NCI-H2107 (cell line): ENCODE measurements at places on chromosomes 7 and 10.

DNA sequence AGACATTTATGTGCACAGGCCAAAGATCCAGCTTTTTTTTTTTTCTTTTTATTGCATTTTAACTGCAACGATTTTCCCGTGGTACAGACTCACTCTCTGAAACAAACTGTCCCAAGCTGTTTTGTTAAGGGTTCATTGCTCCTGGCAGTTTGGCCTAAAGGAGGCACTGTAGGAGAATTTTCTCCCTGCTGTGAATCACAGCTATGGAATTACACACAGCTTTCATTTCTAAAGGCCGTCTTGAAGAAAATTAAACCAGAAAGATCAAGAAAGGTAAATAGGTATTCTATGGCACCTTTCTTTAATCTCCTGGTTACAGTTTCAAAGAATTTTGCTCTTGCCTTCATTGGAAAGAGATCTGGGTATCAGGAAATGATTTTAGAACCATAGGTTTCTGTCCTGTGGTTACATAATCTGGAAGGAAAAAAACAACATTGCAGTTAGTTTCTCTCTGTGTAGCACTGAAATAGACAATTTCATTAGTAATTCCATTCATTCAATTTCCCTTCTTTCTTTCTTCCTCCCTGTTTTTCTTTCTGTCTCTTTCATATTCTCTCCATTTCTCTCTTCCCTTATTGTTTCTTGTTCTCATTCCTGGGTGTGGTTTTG is 51.2 kb downstream of the PDK4 start:
- no peak for DNase-seq

GRCh38 chr10:43421519-43421918 is 12.5 kb upstream of the HNRNPF start:
- DNase-seq = no peak

DNA sequence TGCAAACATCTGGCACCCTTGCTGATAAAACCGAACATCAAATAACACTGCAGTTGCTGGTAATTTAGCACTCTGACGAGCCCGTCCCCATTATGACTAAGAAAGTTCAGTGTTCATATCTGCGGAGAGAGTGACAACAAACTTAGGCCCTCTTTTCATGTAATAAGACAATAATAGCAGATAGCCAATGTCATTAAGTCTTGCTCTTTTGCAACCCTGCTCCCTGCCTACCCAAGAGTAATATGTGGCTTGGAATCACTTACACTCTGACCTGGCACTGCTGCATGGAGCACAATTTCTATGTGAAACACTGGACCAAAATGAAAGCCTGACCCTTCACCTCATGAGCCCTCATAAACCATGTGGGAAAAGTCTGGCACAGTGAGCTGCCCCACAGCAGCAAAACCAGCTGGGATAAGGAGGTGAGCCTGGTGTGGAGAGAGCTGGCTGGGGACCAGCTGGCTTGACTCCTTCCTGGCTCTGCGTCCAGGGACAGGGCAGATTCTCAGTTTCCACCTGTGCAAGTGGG is 86.5 kb downstream of the HIPK2 start:
- DNase-seq = no peak

DNA sequence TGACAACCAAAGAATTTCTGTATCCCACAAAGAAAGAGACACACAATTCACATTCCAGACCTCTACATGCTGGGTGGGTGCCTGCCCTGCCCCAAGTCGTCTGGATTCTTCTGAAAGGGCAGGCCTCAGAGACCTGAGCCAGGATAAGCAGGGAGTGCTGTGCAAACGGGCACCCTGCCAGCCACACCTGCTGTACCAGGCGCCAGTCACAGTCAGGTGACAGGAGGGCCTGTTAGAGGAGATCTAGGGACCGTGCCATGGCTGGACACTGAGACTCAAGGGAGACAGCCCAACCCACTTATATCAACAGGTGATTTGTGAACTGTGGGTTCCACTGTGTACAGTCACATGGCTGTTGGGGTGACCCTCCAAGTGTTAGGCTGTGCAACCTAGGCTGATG is 103.1 kb upstream of the AFAP1L2 start:
- DNase-seq = no peak

DNA sequence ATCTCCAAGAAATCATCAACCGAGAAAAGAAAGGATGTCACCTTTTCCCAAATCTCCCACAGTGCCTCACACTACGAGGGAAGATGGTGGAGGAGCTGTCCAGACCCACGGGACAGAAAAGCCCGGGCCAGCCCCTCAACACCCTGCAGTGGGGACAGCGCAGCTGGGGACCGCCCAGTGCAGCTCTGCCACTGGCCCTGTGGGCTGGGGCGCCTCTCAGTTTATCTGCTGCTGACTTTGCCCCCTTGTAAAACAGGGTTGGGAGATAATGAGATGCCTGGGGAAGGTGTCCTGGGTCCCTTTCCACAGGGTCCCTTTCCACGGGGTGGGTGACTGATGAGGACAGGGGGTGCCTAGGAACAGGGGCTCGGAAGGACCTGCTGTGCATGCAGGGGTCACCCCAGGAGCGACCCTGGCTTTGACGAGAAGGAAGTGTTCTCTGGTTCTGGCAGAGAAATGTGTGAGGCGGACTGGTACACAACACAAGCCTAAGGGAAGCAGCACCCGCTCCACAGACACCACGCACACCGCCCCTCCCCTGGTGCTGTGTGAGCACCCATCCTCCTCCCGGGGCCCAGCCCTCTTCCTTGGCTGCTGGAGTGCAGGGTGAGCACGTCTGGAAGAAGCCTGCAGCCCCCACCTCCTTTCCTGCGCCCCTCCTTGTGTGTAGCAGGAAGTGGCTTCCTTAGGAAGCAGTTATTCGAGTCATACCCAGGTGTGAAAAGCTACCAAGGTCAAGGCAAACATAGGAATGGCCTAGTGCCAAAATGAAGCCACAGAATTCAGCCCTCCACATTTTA is 339.9 kb downstream of the DNAJB6 start:
- DNase-seq = no peak

DNA sequence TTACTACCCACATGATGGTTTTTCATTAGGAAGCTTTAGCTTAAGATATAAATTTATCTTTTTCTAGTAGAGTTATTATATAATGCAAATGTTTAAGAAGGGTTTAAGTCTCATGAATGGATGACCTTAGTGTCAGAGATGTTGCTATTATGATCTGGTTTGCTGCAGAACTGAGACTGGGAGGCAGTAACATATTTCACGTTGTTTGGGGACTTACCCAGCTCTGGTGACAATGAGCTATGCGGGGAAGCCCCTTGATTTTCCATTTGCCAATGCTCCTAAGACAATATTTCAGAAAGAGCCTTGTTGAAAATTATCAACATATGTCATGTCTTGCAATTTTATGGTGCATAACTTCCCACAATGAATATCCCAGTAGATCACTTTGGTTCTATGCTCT is 754.6 kb downstream of the REEP3 start:
- DNase-seq = no peak
